ENCODE measurements at places on chromosomes 6 and 20.

GRCh38 chr6:56552187-56553130 is 90.2 kb downstream of the DST start:
- DNase-seq: no peak

GRCh38 chr6:39471954-39472659 is 149.6 kb upstream of the KCNK16 start:
- DNase-seq: no peak

DNA sequence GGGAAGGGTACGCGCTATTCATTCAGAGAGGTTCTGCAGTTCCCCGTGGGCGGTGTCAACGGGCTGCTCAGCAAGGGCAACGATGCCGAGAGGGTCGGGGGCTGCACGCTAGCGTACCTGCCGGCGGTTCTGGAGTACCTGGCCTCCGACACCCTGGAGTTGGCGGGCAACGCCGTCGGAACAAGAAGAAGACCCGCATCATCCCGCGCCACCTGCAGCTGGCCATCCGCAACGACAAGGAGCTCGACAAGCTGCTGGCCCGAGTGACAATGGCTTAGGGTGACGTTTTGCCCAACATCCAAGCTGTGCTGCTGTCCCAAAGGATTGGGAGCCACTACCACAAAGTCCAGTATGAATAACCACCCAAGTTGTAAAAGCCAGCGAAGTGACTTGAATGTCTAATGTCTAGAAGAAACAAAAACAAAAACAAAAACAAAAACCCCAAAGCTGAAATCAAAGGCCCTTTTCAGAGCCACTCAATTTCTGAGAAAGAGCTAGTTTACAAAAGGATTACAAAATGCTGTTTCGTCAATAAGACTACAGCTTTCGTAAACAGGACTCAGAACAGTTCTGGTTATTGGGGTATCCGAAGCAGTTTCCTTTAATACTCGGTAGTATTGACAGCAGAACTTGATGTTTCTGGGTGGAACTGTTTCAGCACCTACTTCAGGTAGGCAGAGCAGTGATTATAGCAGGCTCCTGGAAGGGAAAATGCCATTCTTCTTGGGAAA is 21.9 kb upstream of the SLC17A4 start:
- no peak for DNase-seq

- DNase-seq: no peak
Observed at GRCh38 chr6:161890133-161890831, 616.4 kb upstream of the AGPAT4 start.

GRCh38 chr6:143394389-143394788 is 56.1 kb downstream of the ADAT2 start:
- no peak for DNase-seq

DNA sequence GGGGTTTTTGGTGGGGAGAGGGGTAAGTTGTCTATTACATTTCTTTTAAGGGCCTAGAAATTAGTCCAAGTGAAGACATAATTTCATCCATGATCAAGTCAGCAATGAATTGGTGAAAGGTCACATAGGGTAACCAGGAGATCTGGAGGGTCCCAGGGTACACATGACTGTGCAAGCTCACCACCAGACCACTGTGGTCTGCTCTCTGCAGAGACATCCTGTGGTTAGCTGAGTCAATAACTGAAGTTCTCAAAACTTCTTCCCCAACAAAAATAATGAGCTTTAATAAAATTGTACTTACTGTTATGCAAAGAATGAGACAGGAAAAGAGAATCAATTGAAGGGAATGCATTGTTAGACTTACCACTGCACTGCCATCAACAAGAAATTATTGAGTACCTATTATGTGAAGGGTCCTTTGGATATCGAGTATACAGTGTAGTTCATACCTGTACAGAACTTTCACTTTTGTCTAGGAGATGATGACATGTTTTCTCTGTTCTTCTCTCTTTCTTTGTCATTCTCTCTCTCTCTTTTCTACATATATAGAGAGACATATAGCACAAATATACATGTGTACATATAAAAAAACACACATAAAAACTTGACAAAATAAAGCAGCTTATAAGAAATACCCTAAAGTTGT is 209.8 kb downstream of the GJA1 start:
- DNase-seq: no peak

DNA sequence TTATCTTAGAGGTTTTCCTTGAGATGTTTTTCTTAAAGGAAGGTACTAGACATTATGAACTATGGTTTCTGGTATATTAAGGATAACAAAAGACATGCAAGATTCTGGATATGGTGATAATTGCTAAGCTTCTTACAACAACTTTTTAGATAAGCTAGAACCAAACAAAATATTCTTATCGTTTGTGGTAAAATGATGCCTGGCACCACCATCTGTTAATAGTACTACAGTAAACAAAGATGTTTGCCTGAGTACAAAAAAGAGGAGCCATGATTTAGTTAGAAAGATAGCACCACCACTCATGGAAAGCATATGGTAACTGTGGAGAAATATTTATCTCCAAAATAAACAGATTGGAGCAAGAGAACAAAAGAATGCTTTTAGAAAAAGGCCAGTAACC is 747.3 kb downstream of the COL12A1 start:
- no peak for DNase-seq

DNA sequence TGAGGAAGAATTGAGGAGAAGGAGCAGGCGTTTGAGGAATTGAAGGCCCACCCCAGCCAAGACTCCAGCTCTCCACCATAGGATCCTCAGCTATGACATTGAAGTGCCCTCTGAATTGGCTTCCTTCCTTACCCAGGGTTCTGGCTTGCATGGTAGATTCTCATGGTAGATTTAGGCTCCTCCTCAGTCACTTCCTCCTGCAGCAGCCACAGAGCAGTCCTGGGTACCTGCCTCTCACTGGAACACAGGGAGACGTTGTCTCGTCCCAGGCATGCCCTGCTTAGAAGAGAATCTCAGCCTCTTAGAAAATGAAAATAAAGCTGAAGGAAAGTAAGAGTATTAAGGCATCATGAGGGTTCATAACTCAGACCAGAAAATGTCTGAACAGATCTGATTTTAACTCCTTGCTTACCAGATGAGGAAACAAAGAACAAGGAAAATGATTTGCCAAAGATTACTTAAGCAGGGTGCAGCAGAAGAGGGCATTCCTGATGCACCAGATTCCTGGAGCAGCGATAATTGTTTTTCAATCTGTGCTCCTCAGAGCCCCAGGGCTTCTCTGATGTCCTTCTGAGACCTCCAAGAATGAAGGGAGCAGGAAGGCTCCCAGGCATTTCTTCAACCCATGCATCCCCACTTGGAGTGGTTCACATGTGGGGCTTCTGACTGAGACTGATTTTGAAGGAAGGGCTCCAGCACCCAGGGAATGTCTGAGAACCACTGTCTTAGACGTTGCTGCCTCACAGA is 219.8 kb downstream of the HIVEP2 start:
- DNase-seq: no peak

- no peak for DNase-seq
Observed at GRCh38 chr6:115617031-115617430, 443.7 kb downstream of the FRK start.

DNA sequence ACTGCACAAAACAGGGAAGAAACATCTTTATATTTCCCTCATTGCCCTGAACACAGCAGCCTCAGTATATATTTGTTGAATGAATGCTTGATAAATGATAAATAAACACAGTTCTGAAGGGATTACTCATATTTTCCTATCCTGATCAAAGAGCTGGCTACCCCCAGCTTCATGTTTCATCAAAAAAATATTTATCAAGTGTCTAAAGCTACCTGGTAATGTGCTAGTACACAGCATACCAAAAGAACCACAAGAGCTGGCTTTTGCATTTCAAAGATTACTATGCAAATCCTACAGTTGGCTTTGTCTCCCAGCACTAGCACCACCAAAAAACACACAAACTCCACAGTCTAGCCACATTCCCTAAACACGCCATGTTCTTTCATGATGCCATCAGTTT is 130.0 kb downstream of the BTBD9 start:
- no peak for DNase-seq

DNA sequence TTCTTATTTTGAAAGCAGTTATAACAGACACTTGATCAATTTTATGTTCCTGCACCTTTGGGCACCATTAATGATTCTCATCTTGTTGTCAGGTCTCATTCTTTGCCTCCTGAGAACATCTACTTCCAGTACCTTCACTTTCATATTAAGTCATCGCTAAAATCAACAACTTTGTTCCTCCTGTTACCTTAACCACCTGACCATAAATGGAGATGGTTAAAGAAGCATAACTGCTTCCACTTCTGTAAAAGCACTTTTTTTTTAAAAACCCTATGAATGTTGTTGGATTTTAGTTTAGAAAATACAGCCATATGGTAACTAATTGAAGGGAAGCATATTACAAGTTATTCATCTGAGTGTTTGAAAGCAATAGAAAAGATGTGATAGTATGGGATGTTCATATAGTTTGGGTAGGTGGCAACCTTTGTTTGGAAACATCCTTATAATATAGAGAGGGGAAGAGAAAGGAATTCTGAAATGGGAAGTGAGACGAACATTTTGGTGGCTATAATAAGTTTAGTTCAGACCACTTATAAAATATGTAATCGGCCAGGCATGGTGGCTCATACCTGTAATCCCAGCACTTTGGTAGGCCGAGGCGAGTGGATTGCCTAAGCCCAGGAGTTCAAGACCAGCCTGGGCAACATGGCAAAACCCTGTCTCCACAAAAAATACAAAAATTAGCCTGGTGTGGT is 53.9 kb downstream of the AFG1L start:
- no peak for DNase-seq

DNA sequence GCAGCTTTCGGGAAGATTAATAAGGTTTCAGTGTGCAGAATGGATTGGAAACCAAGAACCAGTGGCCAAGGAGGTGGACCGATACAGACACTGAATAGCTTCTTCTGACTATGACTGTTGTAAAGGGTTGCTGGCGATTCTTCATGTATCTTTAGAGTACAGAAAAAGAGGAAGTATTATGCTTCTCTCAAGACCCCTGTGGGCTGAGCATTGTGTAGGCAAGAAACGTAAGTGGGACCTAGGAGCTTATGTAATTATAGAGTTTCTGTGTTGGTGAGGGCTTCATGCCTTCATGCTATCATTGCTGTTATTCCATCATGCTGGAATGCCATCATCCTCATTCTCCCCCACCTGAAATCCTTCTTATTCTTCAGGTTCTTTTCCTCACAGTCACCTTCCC is 105.4 kb upstream of the AKIRIN2 start:
- no peak for DNase-seq

DNA sequence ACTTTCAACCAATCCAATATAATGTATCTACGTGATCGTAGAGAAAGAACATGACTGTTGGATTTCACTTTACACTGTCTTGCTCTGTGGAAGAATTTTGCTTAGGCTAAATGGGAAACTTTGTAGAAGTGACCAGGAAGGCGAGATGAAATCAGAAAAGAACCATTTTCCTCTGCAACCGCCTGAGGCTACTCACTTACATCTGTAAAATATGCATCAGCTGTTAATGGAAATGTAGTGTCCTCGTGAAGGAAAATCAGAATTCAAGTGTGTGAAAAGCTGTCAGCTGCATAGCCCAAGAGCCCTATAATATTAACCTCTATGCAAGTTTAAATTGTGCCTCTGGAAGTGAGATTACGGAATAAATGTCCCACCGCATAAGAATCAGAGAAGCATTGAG is 277.9 kb downstream of the C6orf118 start:
- DNase-seq: no peak

GRCh38 chr6:117494694-117495318 is 12.3 kb downstream of the DCBLD1 start:
- no peak for DNase-seq

- DNase-seq: no peak
Observed at GRCh38 chr6:113856375-113856624, 845 bp upstream of the MARCKS start.

Measured in right renal pelvis (tissue), 4 donors.